ENCODE measurements at places on chromosomes 5 and 9.

DNA sequence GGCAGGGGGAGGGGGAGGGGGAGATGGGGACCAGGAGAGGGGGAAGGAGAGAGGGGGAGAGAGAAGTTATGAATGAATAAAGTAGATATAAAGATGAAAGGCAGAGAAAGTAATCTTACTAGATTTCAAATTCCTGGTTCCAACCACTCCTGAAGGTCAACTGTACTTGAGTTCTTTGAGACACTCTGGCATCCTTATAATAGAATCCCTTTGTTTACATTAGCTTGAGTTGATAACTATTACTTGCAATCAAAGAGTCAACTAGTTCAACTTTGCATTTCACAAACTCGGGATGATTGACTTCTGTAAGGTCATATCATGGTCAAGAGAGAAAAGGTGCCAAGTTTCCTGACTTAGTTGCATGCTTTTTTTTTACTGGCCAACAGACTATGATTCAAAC is 42.2 kb downstream of the BAAT start:
- no peak for DNase-seq

- no peak for DNase-seq
Observed at GRCh38 chr9:80030801-80031200, 459.0 kb downstream of the TLE4 start.

GRCh38 chr5:137179203-137179602 is 319.9 kb downstream of the SPOCK1 start:
- no peak for DNase-seq

DNA sequence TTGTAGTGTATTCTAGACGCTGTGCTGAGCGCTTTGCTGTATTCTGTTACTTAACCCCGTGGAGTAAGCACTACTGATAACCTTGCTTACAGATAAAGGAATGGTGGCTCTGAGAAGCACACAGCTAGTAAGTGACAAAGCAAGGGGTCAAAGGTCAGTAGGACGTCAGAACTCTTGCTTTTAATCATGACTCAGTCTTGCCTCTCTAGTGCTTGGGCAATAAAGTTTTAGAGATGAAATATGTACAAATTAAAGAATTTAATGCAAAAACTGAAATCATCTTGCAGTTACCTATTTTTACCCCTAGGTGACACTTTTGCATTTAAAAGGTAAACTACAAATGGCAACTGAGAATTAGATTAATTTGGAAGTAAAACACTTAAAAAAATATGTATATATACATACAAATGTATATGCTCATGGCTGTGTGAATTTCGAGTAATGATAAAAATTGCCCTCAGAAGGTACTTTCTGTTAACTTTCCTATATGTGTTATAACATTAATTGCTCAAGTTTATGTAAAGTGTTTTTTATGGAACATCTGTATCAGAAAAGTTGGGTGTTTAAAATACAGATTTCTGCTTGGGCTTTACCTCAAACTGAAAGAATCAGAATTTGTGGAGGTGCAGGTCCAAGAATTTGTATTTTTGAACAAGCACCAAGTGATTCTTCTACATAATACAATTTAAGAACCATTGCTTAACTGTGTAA is 175.1 kb upstream of the DAB2 start:
- DNase-seq, result peak; percentile 71

GRCh38 chr5:164203581-164204225 is 698.3 kb downstream of the MAT2B start:
- DNase-seq, result peak; percentile 46

GRCh38 chr5:150700246-150700593 is 642 bp downstream of the RBM22 start:
- DNase-seq, result no peak

- no peak for DNase-seq
Observed at GRCh38 chr5:111507276-111507675, 5.1 kb downstream of the STARD4 start.

GRCh38 chr5:36904677-36905076 is 28.1 kb downstream of the NIPBL start:
- DNase-seq, result no peak

DNA sequence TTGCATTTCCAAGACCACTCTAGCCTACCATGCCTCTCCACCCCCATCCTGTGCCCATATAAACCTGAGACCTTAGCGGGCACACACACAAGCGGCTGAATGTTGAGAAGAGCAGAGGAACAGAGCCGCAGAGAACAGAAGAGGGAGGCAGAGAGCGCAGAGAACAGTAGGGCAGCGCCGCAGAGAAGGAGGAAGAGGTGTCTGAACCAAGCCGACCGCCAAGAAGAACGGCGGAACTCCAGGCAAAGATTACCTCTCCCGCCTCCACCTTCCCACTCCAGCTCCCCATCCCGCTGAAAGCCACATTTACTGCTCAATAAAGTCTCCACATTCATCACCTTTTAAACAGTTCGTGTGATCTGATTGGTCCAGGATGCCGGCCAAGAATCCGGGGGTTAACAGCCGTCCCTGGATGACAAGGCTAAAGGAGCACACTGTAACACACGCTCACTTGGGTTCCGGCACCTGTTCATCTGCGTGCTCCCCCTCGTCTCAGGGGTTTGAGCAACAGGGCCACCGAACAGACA is 33.2 kb downstream of the GRIN3A start:
- peak; percentile 36 for DNase-seq

DNA sequence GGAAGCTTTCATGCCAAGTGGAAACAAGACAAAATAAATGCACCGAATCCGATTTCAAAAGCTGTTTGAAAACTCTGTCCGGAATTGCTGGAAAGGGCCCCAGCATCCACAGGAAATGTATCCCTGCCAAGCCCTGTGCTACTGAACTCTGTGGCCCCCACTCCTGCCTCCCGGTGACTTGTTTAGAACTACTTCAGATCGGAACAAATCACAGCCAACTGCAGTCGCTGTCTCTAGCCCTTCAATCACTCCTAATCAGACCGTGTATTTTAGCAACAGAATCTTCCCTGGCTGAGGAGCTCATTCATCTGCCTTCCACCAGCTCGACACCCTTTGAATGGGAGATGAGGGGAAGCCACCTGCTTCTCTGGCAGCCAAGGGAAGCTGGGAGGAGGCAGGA is 94.1 kb downstream of the KCNIP1 start:
- DNase-seq, result peak; percentile 33

DNA sequence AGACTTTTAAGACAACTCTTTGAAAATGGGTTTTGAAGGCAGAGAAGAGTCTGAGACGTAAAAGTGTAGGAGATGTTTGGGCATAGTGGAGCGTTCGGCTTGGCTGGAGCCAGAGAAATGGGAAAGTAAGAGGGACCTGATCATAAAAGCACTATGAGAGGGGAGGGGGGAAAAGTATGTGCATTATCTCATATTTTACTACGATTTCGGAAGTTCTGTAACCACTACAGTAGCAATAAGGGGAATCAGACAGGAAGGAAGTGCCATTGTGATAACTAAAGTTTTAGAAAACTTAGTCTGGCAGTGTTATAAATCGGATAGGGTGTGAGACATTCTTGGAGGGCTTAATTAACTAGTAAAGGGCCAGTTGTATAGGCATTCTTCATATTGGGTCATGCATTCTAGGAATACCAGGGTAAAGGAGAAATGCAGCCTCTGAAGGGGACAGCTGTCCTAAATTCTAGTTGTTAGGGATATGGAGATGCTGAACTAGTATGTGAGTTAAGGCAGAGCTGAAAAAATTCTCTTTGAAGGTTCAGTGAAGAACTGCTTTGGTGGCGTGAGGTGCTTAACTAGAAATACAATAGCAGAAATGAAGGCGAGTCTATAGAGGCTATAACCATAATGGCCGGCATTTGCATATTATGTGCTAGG is 83.8 kb upstream of the FREM1 start:
- no peak for DNase-seq

DNA sequence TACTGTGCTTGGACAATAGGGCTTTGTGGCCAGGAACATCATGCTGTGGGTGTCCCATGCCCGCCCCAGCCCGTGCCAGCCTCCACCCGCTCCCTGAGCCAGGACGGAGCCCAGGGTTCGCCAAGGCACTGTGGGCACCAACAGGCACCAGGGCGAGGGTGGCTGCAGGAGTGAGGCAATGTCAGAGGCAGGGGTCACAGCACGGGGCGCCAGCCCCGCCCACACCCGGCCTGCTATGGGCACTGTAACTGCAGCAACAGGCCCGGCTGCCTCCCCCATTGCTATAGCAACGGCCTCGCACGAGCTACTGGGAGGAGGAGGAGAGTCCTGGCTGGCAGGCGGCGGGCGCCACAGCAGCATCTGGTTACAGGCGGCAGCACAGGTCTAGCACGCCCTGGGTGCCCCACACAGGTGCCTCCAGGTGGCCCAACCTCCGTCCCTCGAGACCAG is 2.5 kb downstream of the ABCA2 start:
- no peak for DNase-seq

GRCh38 chr9:33907347-33907746 is 90.4 kb downstream of the UBE2R2 start:
- DNase-seq, result no peak

DNA sequence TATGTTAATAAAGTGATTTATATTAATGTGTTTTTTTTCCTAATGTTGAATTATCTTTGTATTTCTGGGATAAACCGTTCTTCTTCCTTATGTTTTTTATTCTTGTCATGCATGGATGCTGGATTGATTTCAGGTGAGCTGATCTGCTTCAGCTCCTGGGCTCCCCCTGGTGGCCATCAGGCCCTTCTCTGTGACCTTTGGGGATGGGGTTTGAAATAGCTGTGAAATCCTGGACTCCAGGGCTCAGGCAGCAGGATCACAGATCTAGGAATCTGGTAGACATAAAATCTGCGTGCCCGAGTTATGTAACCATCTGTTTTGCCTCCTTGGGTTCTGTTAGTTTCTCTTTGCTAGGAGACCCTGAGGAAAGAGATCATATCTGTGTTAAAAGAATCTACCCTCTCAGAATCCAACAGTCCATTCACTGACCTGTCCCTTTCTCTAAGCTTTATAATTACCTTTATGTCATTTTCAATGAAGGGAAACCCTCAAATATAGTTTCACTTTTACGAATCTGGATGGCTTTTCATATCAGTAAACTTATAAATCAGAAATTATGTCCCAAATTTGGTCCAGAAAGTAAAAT is 12.2 kb upstream of the OR13J1 start:
- peak; percentile 79 for DNase-seq

DNA sequence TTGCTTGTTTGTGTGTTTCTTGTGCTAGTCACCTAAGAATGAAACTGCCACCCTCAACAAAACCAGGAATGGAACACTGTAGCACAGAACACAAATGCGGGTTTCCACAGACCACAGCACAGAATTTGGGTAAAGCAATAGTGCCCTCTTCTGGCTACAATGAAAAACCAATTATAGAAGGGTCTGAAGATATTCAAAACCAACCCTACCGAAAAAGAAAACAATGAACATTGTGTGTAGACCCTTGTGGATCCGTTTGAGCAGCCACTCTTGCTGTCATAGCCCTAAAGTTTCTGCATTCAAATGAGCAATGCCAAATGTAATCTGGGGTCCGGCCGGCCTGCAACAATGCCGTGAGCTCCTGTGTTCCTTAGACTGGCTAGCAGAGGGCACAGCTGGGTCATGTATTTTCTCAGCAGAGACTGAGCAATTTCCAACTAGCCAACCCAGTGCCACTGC is 8.3 kb upstream of the ENC1 start:
- peak; percentile 74 for DNase-seq

- DNase-seq, result peak; percentile 9
Observed at GRCh38 chr5:11075035-11075805, 314.2 kb upstream of the DAP start.

- peak; percentile 22 for DNase-seq
Observed at GRCh38 chr9:98256756-98257155, 1.3 kb upstream of the TBC1D2 start.

GRCh38 chr5:90640484-90641059 is 82.0 kb downstream of the ADGRV1 start:
- no peak for DNase-seq

GRCh38 chr5:45162974-45163373 is 354.2 kb downstream of the MRPS30 start:
- no peak for DNase-seq

- DNase-seq, result no peak
Observed at GRCh38 chr9:38619556-38620447, 594 bp downstream of the ANKRD18A start.

DNA sequence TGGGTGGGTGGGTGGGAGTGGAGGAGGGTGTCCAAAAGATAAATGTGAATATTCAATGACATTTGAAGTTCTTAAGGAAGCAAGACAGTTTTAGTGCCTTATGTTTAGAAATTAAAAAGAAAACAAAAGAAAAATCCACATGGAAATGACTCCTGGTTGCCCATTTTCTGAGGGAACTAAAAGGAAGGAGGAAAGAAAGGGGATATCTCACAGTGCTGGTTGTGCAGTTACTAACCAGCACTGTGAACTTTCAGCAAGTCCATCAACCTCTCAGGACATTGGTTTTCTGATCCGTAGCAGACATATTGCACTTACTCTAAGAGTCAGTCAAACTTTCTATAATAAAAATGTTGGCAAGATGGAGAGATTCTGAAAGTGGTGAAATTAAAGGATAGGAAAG is 431.0 kb upstream of the CLINT1 start:
- no peak for DNase-seq

DNA sequence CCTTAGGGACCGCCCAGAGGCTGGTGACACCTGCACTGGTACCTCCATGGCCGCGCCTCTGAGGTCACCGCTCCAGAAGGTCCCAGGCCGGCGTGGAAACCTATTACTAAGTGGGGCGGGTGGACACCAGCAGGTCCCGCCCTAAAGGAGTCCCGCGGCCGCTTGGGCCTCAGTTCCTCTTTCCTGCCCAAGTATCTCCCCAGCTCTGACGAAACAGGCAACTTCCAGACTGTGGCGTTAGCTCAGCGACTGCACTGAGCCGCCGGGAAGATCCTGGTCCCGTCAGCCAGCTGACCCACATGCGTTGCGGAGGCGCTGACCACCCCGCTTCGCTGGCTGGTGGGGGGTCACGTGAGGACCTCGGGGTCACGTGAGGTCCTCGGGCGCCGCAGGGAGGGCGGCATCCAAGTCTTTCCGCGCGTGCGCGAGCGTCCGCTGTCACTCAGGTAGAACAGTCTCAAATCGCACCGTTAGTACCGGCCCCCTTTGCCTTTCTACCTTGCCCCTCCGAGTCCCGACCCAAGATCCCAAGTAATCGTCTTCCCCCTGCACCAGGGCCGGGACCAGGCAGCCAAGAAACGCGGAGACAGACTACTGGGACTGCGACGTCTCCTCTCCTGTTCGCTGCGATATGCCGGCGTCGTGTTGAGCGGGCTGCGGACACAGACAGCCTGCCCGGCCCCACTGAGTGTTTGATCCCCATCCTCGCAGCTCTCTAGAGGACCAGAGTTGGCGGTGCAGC is 53.7 kb upstream of the KDM4C start:
- DNase-seq, result peak; percentile 59

- DNase-seq, result no peak
Observed at GRCh38 chr9:94082553-94082952, 1.7 kb upstream of the PTPDC1 start.

DNA sequence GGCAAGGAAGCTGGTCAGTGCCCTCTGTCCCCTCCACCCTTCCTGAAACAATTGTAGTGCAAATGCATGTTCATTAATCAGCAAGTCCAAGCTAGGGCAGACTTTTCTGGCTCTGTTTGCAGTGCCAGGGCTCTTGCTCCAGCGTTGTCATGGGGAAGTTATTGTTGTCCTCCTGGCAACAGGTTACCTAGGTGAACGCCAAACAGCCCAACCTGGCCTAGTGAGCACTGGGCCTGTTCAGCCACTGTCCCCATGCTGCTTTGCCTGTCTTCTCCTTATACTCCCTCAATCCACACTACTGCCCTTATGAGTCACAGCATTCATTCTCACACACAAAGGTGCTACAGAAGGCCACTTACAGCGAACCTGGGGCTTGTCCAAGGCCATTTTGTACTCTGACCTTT is 34.5 kb upstream of the GLIS3 start:
- no peak for DNase-seq

GRCh38 chr9:31486630-31487029 is 897.8 kb upstream of the ACO1 start:
- DNase-seq, result no peak

Measured in ELR (cell line).